Thyroid gland (tissue), 4 donors: ENCODE measurements at places on chromosomes 7 and 10. TPM values are rescaled to one million over a fixed set of nuclear protein-coding genes. Genes with fewer than 3 reads are reported as not detected.

DNA sequence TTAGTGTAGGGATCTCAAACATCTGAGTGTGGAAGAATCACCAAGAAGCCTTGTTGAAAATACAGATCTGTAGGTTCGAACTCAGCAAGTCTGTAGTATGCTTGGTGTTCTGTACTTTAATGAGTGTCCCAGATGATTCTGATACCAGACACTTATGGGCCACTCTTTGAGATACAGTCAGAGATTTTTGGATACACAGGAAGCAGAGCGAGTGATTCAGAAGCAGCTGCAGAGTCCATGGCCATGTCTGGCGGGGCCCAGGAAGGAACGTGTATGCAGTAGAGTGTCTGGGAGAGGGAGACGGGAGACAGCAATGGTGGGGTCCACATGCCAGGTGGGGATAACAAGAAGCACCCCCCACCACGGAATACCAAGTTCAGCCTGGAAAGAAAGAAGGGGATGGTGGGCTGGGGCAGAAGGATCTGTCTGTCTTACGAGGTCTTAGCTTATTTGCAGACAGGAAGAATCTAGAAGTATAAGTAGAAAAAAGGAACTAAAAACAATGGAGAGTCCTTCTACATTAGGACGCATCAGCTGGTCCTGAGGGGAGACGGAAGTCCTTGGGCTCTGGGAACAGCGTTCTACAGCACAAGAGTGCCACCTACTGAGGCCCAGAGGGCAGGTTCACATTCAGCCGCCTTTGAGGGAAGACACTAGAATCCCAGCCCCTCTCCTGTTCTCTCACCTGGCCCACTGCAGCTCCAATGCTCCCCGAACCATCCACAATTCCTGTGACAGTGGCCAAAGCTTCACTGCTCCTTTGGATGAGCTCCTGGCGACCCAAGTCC lies 55.4 kb downstream of the SLC37A3 start:
- no peak for DNase-seq

GRCh38 chr10:49740346-49741107 lies 21.6 kb downstream of the OGDHL start:
- DNase-seq: no peak

GRCh38 chr7:147651601-147652000 lies 939.0 kb upstream of the C7orf33 start:
- DNase-seq: no peak

DNA sequence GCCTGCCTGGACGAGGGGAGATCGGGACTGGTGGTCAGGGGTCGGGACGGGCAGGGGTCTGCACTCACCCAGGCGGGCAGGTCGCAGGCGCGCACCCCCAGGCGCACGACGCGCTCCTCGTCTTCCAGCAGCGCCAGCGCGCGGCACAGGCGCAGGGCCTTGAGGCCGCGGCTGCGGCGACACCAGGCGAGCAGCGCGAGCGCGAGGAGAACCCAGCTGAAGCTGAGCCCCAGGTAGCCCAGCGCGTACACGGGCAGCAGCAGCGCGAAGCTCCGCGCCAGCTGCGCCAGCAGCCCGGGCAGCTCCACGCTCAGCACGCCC lies 328 bp downstream of the ESYT2 start:
- peak; percentile 71 for DNase-seq

DNA sequence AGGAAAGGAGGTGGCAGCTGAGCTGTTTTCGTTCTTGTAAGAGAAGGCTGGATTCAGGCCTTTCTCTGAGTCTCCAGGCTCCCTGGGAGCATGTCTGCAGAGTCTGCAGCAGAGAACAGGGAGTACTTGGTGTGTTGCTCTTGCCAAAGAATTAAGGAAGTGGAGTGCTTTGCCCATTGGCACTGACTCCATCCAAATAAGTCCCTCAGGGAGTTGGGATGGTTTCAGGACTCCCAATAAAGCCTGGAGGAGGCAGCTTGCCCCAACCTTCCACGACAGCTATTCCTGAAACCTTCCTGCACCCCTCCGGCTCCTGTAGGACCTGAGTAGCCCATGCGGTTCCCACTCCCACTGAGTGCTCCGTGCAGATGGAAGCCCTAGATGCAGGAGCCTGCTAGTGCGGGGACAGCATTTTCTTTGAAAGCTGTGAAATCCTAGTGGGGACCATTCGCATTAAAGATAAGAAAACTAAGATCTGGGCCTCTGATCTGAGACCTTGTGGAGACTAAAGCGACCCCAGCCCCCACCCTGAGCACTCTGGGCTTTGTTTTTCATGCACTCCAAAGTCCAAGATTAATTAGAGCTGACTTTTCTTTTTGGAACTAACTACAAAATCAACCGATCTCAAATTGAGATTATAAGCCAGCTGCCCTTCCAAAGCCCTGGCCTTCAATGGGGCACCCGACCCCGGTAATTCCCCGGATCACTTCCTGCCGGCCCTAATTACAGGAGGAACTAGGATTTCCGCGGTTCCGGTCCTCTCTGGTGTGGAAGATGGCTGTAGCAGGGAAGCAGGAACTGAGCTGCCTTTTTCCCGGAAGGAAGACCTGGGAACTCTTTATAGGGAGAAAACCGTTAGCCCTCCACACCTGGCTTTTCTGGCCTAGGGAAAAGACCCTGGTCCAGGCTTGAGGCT lies 110.2 kb downstream of the COL13A1 start:
- DNase-seq: peak; percentile 63

DNA sequence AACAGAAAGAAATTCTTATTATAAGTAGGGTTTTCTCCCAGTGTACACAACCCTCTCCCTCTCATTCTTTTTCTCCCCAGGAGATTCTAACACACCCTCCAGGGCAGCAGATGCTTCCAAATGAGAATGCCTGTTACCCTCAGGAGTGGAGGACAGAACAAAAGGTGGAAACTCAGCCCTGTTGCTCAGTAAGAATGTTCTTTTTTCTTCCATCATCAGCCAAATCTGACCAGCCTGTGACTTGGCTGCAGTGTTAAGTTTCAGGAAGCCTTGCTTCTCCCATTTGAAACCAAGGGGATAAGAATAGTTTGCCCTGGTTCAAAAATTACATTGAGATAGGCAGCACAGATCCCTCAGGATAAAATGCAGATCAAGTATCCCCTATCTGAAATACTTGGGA lies 77.5 kb upstream of the EEPD1 start:
- no peak for DNase-seq

DNA sequence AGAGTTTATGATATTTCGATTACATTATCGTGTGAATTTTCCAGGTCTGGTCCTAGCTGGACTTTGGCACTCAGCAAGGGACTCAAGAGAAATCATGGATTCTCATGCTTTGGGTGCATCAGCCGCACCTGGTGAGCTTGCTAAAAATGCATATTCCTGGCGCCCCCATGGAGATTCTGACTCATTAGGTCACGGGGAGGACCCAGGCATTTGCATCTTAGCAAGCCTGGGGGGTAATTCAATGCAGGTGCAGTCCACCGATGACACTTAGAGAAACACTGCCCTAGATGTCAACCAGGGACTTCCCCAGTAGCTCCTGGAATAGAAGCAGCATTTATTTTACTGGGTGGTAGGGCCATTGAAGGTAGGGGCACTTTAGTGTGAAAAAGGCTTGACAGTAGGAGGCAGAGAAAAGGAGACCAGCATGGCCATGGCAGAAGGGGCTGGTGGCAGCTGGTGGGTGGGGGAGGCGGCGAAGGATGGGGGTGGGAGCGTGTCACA lies 29.9 kb upstream of the PDCD4 start:
- no peak for DNase-seq

- DNase-seq: peak; percentile 20
Measured at GRCh38 chr10:114398587-114399331, 5.5 kb downstream of the AFAP1L2 start.

DNA sequence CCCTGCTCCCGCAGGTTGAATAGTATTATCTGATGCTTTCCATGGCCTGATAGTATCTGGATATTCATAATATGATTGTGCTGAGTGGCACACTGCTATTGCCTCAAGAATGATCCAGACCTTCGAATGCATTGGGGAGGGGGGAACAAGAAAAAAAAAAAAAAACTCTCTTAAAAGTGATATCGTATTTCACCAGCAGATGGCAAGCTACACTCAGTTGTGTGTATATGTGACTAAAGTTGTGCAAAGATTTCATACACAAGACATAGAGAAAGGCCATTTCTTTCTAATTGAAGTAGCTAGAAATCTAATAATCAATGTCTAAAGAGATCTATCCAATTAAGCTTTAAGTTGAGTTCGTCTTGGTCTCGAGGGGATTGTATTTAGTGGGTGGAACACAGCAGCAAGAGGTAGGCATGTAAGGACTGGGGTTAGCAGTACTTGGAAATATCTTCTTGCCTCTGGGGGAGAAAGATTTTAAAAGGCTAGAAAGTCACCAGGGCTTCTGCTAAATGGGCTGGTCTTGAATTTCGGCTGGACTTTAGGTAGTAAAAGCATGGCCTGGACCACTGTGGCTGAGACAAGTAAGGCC lies 15.3 kb downstream of the SFRP4 start:
- no peak for DNase-seq

DNA sequence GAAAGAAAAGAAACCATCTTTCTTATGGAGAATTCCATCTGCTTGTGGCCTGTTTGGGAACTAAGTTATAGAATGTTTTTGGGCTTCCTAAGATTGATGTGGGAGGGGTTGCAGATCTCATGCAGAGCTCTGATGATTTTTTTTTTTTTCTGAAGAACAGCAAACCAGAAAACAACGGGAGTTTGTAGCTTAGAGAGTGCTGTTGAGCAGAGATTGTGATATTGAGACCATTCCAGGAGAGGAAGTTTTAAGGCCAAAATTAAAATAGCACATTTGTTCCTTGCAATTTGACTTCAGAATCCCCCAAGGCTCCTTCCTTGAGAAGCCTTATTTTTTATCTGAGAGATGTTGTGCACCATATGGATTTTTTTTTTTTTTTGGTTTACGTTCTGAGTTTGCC lies 159.5 kb upstream of the NRP1 start:
- DNase-seq: no peak

- DNase-seq: no peak
Measured at GRCh38 chr10:75028748-75029147, 82.7 kb upstream of the SAMD8 start.

GRCh38 chr10:58064714-58065528 lies 202.8 kb downstream of the IPMK start:
- no peak for DNase-seq

DNA sequence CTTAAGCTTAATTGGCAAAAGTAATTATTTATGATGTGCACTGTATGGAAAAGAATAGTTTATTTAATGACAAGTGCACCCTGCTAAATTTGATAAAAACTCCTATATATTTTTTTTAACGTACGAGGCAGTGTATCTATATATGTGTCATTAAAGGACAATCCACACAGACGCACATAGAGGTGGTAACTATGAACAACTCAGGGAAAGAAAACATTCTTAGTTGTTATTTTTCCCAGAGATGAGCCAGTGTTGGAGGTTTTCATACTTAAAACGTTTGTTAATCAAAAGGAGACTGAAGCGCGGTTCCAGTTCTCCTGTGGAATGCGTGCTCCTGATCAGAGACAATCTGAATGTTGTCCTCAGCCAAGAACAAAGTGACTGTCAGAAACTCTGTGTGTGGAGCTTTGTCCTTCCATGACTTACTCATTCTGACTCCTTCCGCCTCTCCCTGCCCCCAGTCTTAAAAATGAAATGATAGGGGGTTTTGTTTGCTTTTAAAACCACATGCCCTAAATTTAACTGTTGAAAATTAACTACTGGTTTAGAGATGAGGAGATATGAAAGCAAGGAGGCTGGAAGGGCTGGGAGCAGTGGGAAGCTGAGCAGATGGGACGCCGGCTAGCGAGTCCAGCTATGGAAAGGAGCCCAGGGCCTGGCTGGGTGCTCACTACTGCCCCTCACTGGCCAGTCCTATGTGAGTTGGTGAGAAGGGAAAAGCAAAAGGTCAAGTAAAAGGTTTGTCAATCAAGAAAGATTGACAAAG lies 99.6 kb downstream of the SVIL start:
- DNase-seq: peak; percentile 30

GRCh38 chr7:13839063-13839462 lies 150.4 kb downstream of the ETV1 start:
- no peak for DNase-seq

DNA sequence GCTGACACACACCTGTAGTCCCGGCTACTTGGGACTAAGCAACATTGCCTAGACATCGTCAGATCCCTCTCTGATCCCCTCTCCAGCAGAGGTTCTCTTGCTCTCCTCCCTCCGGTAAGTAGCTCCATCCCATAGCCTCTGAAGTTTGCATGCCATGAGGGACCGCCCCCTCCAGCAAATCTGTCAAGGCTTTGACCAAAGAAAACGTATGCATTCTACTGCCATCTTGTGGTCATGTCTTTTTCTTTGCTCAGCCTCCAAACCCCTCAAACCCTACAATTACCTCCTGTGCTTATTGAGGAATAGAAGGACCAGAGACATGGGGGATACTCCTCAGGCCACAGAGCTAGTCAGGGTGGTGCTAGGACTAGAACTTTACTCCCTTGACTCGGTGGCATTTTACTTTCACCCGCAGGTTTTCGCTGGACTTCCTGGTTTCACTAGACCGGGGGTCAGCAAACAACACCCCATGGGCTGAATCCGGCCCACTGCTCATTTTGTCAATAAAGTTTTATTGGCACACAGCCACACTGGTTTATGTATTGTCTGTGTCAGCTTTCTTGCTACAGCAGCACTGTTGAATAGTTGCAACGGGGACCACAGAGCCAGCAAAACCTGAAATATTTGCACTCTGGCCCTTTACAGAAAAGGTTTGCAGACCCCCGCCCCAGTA lies 202.6 kb upstream of the FOXK1 start:
- no peak for DNase-seq

GRCh38 chr7:131513245-131514061 lies 43.0 kb downstream of the PODXL start:
- peak; percentile 93 for DNase-seq

DNA sequence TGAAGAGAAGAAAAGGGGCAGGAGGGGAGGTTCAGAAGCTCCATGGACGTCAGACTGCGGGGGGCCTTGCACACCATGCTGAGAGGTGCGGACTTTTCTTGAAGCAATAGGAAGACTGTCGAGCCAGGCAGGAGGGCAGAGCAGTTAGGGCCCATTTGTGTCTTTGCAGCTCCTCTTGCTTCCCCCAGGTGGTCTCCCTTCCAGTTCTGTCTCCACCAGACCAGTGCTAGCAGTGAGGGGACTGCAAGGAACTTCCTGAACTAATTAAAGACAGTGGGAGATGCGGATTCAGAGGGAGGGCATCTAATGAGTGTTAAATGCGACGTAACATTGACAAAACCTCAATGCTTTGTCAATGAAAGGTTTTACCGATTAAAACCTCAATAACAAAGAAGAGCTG lies 225.4 kb downstream of the USP6NL start:
- DNase-seq: no peak

Gene MYL10
- total RNA-seq: not detected

Gene FKBP9
- total RNA-seq: 94.7 TPM

Gene HHEX
- total RNA-seq: 154 TPM

Gene BTBD16
- 0.11 TPM for total RNA-seq

Gene TMEM273
- 13.9 TPM for total RNA-seq

Gene VIPR2
- total RNA-seq: not detected
